Activated naive CD4-positive, alpha-beta T cell treated with anti-CD3 and anti-CD28 coated beads, Interleukin-2, amount 50 U/mL, for 72 hours (primary cell): ENCODE measurements at places on chromosomes 16 and 17.
A peak's percentile ranks its signal among the peaks of the same experiment; 100 is the strongest.

- no peak for DNase-seq
Measured at GRCh38 chr17:52105591-52105990, 52.9 kb downstream of the CA10 start.

GRCh38 chr16:71693164-71693563 is 31.3 kb downstream of the PHLPP2 start:
- no peak for DNase-seq

DNA sequence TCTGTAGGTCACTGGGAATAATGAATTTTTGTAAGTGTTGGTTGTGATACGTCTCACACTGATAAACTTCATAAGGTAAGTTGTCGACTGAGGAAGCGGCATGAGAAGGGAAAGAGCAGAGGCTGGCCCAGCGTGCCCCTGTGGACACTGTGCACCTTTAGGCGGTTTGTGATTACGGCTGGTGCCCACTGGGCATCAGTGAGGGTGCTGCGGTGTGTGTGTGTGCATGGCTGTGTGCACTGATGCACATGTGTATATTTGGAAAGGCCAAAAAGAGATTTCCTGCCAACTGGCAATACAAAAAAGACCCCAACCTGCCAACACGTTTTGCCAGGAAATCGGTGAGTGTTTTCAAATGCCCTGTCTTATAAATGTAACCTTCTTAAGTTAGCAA is 11.9 kb downstream of the IRF8 start:
- DNase-seq = no peak

GRCh38 chr16:2142942-2143877 is 5.2 kb upstream of the RAB26 start:
- DNase-seq = no peak

GRCh38 chr17:62925267-62925836 is 40.7 kb upstream of the TANC2 start:
- no peak for DNase-seq

GRCh38 chr16:48125888-48126287 is 29.9 kb downstream of the ABCC12 start:
- DNase-seq = no peak

DNA sequence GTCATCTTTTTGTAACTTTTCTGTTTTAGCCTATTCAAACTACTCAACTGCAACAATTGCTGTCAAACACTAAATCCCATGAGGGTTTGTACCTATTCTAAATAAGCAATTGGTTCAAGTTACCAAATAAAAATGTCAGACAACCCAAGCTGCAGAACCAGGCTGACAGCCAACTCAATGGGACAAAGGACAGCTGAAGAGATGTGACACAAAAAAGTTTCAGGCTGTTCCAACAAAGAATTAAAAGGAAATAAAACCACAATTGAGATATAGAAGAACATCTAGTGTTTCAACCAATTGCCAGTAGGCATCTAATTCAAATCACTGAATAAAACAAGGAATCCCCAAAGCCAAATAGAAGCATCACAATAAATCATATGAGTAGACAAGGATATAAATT is 49.3 kb downstream of the GRB7 start:
- DNase-seq = no peak

DNA sequence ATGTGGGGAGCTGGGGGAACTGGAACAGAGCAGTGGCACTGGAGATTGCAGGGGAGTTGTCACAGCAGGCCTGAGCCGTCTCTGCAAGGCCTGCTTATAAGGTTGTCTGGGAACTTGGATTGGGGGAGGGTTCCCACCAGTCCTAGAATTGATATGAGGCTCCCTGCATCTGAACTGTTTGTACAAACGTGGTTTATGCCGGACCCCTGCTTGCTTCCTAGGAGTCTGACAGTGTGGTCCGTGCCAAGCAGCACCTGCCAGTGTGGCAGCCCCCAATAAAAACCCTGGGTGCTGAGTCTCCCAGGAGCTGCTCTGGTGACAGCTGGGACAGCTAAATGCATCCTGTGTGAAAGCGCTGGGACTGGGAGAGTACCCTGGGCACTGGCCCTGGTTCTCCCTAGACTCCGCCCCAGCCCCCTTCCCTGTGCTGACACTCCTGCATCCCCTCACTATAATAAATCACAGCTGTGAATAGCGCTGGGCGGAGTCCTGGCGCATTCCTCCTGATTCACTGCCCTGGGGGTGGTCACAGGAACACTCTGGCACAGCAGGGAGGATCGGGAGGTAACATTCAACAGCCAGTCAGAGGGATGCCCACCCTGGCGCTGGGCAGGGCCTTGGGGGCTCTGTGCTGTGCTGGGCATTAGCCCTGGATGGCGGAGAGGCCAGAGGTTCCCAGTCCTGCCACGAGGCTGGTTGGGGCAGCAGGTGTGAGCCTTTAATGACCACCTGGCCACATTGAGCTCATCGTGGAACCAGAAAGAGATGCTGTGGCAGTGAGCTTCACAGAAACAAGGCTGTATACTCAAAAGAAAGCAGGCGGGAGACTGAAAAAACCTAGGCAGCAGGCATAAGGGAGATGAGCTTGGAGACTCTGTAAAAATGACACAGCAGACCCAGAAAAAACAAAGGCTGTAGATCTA is 45.6 kb downstream of the RMI2 start:
- DNase-seq = no peak

- DNase-seq = no peak
Measured at GRCh38 chr16:55543472-55543871, 23.0 kb upstream of the CAPNS2 start.

DNA sequence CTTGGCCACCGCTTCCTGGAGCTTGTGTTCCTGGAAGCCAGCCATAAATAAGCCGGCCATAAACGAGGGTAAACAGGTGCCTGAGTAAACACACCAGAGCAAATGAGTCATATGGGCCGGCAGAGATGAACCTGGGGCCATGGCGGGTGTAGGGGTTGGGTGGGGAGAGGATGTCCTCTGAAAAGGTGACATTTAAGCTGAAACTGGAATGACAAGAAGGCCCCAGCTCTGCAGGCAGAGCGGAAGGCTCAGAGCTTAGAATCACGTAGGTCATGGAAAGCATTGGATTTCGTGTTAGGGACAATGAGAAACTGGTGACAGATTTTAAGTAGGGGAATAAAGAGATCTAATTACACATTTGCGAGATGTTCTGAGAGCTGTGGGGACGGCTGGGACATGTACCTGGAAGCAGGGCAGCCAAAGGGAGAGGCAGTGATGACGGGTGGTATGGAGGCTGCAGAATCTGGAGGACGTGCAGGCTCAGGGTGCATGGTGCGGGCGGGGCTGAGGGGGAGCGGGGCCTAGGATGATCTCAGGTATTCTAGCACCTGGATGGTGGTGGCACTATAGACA is 8.1 kb upstream of the DNASE1 start:
- no peak for DNase-seq

GRCh38 chr17:9968881-9969280 is 63.8 kb upstream of the RCVRN start:
- no peak for DNase-seq

DNA sequence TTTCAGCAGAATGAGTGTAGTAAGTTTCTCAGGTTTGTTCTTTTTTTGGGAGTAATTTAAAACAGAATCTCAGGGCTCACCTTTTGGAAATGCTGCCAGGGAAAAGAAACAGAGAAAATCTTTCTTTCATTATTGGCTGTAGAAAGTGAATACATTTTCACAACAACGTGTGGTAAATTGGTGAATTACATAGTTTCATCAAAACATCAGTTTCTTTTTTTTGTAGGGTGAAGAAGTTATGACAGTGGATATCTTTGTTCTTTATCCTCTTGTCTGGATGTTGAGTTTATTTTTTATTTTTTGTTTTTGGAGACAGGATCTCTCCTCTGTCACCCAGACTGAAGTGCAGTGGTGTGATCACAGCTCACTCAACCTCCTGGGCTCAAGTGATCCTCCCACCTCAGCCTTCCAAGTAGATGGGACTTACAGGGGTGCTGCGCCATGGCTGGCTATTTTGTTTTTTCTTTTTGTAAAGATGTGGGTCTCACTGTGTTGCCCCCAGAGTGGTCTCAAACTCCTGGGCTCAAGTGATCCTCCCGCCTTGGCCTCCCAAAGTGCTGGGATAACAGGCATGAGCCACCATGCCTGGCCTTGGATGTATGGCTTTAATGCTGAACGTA is 2.4 kb downstream of the ZNF267 start:
- DNase-seq = no peak

DNA sequence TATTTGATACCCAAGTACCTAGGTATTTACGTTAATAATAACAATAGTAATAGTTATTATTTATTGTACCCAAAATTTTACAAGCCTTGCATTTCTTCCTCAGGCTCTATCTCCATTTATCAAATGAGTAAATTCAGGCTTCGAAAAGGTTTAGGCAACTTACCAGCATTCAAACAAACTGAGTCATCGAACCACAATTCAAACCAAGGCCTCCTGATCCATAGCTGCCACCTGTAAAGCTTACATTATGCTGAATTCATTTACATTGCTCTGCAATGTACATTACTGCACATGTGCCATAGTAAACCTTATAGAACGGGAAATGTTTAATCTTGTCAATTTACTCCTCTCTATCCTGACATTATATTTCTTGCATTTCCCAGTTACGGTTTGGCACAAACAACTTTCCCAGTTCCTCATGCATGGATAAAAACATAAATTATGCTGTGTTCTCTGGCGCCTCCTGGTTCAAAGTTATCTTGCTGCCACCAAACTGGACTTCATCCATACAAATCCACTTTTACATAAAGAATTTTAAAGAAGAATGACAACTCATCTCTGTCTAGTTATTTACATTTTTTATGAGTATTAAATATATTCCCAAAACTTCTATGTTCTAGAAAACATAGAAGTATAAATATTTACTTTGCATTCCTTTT is 360.6 kb upstream of the SOX9 start:
- no peak for DNase-seq

- no peak for DNase-seq
Measured at GRCh38 chr17:34095106-34095505, 160.0 kb upstream of the CCL2 start.

DNA sequence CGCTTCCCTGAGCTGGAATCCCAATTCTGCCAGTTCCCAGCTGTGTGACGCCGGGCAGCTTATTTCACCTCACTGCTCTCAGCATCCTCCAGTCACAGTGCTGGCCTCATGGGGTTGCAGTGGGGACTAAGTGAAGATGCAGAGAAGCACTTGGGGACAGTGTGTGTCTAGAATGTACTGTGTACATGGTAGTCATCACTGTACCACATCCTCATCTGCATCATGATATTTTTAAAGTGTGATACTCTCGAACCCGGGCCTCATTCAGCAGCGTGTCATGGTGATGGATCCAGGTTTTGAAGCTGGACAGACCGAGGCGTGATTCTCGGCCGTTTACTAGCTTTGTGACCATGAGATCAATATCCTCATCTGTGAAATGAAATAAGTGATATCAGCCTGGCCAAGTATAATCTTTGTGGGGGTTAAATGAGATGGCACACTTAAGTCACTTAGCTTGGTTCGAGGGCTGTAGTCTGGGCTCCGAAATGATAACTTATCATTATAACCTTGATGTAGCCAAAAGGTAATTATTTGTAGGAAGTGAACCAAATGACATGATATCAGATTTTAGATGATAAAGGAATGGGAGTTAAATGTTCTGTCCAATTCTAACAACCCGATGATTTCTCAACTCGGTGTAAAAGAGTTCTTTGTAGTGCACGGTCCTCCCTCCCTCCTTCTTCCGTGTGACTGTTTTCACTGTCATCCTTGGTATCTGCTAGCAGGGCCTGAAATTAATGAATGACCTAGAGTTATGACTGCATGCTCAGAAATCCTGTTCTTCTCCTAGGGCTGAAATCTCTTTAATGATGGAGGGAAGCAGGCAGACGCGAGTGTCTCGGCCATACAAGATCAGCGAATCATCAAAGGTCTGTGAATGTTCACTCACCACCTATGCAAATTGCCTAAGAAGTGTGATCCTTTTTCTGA is 2.0 kb downstream of the KLHL36 start:
- DNase-seq = no peak

- no peak for DNase-seq
Measured at GRCh38 chr17:11035681-11036080, 197.8 kb upstream of the PIRT start.

GRCh38 chr17:20315821-20316220 is 151.5 kb downstream of the LGALS9B start:
- DNase-seq = no peak

DNA sequence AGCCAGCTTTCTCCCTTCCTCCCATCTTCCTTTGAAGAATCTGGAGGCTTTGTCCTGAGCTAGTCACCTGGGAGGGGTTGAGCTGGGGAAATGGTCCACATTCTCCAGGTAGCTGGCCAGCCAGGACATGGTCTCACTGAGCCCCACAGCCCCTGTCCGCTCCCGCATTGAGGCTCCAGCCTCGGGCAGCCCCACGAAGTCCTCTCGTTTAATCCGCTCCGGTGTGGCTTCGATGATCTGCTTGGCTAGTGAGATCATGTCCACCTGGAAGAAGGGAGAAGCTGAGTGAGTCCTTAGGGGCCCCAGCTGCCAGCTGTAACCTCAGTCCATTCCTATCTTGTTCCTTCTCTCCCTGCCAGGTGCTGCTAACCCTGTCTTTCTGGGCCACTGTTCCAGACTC is 2.7 kb upstream of the SPAG7 start:
- no peak for DNase-seq

DNA sequence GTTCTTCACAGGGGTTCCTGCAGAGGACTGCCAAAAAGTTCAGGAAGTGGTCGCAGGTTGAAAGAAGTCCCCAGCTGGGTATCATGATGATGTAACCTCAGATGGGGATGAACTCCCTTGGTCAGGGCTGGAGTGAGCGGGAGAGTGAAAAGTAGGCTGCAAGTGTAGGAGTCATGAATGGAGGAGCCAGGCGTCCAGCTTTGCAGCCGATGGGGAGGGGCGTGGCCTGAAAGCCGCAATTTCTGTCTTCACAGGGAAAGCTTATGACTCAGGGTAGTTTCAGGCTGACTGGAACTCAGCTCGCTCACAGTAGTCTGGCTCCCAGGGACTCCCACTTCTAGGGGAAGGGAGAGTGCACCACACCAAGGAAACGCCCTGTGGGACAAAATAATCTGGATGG is 70.0 kb upstream of the HS3ST3A1 start:
- DNase-seq = no peak

GRCh38 chr16:69804297-69804696 is 42.2 kb downstream of the WWP2 start:
- DNase-seq = no peak

GRCh38 chr17:15744885-15745284 is 12.8 kb downstream of the TBC1D26 start:
- no peak for DNase-seq

- DNase-seq = no peak
Measured at GRCh38 chr16:1337486-1337885, 4.0 kb downstream of the BAIAP3 start.

- DNase-seq = peak; percentile 58
Measured at GRCh38 chr17:83200231-83200699, 120.9 kb downstream of the METRNL start.
